ENCODE measurements at places on chromosomes 11 and 22.

GRCh38 chr22:20994128-20994901 is 7.6 kb downstream of the THAP7 start:
- no peaks in the 10 kb centered on the region for H3K4me1 ChIP-seq
- peaks cover 15% of the 10 kb centered on the region for H3K36me3 ChIP-seq
- no peak overlapping the region for H3K4me3 ChIP-seq

- H3K27ac ChIP-seq: no peak overlapping the region
- no peak for DNase-seq
- H3K36me3 ChIP-seq: no peaks in the 10 kb centered on the region
Observed at GRCh38 chr22:29458551-29458950, 20.2 kb downstream of the RFPL1 start.

- no peak overlapping the region for H3K27ac ChIP-seq
- peaks cover 12% of the 10 kb centered on the region for H3K36me3 ChIP-seq
- no peak overlapping the region for H3K4me3 ChIP-seq
- no peaks in the 10 kb centered on the region for H3K27me3 ChIP-seq
- H3K4me1 ChIP-seq: no peaks in the 10 kb centered on the region
Observed at GRCh38 chr22:42907404-42908373, 50.6 kb upstream of the ARFGAP3 start.

DNA sequence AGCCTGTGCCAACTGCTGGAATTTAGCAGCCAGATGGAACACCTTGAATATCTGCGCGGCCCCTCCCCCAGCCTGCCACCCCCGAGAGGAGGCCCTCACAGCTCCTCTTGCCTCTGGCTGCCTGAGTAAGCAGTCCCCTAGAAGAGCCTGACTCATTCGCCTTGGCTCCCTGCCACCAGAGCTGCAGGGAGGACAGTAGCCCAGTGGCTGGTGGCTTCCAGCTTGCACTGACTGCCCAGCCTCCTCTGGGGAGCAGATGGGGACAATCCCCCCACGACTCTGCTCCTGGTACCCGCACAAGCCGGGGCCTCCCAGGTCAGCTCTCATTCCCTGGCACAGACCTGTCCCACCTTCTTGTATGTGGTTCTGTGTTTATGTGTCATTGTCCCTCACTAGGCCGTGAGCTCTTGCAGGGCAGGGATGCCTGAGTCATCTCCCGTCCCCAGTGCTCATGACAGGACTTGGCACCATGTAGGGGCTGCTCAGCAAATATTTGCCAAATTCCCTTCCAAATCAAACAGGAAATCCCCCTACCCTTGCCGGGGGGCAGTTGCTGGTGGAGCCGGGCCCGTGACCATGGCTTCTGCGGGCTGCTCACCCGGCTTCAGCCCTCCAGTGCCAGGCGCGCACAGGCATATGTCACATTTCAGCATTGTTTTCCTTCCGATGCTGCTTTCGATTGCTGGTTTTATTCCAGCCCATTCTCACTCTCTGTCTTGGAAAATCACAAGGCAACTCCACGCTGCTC is 43.6 kb downstream of the CACNG2 start:
- H3K4me3 ChIP-seq: no peak overlapping the region
- peaks cover 49% of the 10 kb centered on the region for H3K27me3 ChIP-seq

DNA sequence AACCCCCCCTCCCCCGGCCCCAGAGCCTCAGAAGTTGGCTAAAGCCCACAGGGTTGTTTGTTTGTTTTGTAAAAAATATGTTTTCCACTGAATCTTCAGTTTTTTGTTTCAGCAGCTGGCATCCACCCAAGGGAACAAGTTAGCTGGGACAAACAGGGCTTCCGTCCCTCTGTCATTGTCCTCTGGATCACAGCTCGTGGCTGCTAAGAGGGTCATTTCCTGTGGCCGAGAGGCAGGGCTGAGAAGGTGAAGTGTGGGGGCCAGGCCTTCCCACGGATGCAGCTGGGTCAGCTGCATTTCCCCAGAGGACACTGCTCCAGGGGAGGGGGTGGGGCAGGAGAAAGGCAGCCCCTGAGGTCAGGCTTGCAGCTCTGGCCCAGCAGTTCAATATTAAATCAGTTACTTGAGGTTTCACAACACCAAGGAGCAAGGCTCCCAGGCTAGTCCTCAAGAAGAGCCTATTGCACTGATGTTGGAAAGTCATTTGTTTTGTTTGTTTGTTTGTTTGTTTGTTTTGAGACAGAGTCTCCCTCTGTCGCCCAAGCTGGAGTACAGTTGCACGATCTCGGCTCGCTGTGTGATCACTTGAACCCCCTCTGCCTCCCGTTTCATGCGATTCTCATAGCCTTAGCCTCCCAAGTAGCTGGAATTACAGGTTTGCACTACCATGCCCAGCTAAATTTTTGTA is 34.4 kb upstream of the SMTN start:
- peaks cover 15% of the 10 kb centered on the region for H3K27me3 ChIP-seq
- no peak overlapping the region for H3K27ac ChIP-seq
- H3K4me1 ChIP-seq: no peaks in the 10 kb centered on the region
- no peak for DNase-seq
- H3K36me3 ChIP-seq: no peaks in the 10 kb centered on the region
- no peak overlapping the region for H3K4me3 ChIP-seq

- H3K27me3 ChIP-seq: peaks cover 24% of the 10 kb centered on the region
- H3K4me3 ChIP-seq: no peak overlapping the region
- H3K27ac ChIP-seq: no peak overlapping the region
- no peaks in the 10 kb centered on the region for H3K36me3 ChIP-seq
Observed at GRCh38 chr22:31142285-31142684, 2.0 kb upstream of the PLA2G3 start.

DNA sequence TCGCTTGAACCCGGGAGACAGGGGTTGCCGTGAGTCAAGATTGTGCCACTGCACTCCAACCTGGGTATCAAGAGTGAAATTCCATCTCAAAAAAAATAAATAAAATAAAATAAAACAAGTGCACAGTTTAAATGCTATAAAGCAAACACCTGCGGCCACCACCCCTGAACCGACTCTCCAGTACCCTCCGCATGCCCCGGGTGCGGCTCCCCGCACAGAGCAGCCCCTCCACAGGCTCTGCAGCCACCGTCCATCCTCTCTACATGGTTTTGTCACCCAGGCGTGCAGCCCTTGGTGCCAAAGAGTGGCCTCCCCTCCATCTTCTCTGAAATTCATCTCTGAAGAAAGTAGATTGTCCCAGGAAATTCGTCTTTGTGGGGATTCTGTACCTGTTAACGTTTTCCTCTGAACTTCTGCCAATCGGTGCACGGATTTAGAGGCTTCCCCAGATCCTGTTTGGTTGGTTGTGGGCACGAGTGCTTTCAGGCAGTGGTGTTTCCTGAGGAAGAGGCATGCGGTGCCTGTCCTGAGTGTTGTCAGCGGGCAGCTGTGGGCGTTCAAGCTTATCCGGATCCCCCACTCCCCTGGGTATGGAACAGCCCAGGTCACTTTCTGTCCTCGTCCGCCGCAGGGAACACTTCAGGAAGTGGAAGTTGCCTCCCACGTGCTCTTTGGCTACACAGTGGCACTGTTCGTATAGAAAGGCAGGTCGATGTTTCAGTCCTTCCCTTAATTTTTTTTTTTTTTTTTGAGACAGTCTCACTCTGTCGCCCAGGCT is 4.1 kb downstream of the MIOX start:
- DNase-seq: no peak
- H3K27me3 ChIP-seq: no peaks in the 10 kb centered on the region
- no peak overlapping the region for H3K27ac ChIP-seq
- no peaks in the 10 kb centered on the region for H3K36me3 ChIP-seq

GRCh38 chr22:49229483-49230193 is 598.0 kb downstream of the BRD1 start:
- H3K27ac ChIP-seq: no peak overlapping the region
- H3K4me3 ChIP-seq: no peak overlapping the region
- no peaks in the 10 kb centered on the region for H3K36me3 ChIP-seq
- no peaks in the 10 kb centered on the region for H3K4me1 ChIP-seq
- peaks cover 10% of the 10 kb centered on the region for H3K27me3 ChIP-seq
- no peak for DNase-seq

DNA sequence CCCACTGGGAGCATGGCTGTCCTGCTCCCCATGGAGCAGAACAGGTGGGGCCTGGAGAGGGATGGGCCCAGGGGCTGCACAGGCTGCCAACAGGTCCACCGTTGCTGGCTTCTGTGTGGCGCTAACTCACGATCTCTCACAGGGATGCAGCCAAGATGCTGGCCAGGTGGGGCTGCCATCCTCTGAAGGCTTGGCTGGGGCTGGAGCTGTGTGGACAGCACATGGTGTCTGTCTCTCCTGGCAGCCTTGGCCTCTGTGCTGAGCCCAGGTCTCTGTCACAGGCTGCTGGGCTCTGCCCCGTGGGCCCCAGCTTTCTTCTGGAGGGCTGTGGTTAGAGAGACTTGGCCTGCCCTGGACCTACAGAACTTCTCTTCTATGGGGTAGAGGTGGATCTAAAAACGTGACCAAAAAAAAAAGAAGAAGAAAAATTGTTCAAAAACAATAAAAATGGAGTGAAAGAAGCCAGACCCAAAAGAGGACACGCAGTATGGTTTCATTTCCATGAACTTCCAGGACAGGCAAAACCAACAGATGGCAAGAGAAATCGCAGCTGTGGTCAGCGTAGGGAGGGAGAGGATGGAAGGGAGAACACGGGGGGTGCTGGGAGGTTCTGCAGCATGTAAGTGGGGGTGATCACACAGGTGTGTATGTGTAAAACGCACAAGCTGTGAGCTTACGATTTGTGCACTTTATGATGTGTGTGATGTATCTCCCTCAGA is 12.2 kb downstream of the PARVG start:
- no peak overlapping the region for H3K4me3 ChIP-seq
- no peak for DNase-seq
- no peaks in the 10 kb centered on the region for H3K27me3 ChIP-seq
- H3K27ac ChIP-seq: no peak overlapping the region
- H3K4me1 ChIP-seq: peaks cover 12% of the 10 kb centered on the region

GRCh38 chr22:37020192-37020479 is 594 bp downstream of the MPST start:
- H3K4me1 ChIP-seq: peaks cover 27% of the 10 kb centered on the region
- no peak for DNase-seq
- H3K36me3 ChIP-seq: no peaks in the 10 kb centered on the region
- no peaks in the 10 kb centered on the region for H3K27me3 ChIP-seq

DNA sequence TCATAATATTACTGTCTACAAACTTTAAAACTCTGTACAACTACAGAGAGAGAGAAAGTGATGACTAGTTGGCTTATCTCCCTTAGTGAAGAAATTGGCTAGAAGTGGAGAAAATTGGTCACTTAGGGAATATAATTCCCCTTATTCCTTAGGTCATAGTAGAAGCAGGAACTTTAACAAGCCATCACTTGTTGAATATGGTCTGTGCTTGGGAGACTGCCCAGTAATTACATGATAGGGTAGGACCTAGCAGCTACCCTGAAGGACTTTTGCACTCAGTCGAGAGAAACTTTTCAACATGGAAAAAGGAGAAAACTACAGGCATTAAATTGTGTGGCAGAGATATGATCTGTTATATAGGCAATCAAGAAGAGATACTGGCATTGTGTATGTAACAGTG is 576.5 kb upstream of the CCDC90B start:
- H3K36me3 ChIP-seq: no peaks in the 10 kb centered on the region
- H3K4me3 ChIP-seq: no peak overlapping the region
- DNase-seq: no peak
- H3K27me3 ChIP-seq: no peaks in the 10 kb centered on the region
- H3K4me1 ChIP-seq: no peaks in the 10 kb centered on the region

DNA sequence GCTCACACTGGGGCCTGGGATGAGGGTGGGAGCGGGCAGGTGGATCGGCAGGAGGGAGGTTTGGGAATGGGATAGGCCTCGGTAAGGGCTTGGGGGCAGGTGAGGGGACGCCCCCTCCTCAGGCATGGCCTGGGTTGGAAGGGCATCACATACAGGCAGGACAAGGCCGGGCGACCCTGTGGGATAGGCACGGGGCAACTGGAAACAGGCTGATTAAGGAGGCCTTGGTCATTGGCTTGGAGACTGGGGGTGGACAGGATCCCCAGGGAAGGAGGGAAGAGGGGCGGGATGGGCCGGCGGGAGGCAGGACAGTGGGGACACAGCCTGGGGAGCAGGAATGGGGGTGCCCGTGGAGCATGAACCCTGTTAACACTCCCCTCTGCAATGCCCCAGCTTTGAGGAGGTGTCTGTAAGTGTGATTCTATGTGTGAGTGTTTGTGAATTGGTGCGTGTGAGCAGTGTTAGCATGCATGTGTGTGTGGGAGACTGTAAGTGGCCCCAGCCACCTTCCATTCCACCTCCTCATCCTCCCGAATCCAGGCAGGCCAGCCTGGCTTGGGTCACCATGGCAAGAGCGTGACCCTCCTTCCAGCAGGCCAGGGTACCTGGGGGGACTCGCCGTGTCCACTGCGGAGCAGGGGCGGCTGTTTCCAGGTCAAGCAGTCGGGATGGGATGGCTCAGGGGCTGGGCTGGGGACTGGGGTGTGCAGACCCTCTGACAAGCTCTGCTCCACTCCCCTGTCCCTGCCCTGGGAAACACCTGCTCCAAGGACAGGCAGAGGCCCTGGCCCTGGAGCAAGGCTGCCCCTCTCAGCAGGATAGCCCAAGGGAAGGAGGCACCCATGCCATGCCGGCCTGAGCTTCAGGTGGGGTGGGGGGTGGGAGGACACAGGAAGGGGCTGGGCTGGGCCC is 3.4 kb upstream of the PIM3 start:
- H3K36me3 ChIP-seq: no peaks in the 10 kb centered on the region
- H3K27me3 ChIP-seq: no peaks in the 10 kb centered on the region
- no peak overlapping the region for H3K4me3 ChIP-seq
- H3K27ac ChIP-seq: no peak overlapping the region
- no peak for DNase-seq

- H3K4me1 ChIP-seq: no peaks in the 10 kb centered on the region
- H3K36me3 ChIP-seq: no peaks in the 10 kb centered on the region
- no peak overlapping the region for H3K27ac ChIP-seq
Observed at GRCh38 chr11:4539603-4540219, 5.3 kb upstream of the OR52M1 start.

DNA sequence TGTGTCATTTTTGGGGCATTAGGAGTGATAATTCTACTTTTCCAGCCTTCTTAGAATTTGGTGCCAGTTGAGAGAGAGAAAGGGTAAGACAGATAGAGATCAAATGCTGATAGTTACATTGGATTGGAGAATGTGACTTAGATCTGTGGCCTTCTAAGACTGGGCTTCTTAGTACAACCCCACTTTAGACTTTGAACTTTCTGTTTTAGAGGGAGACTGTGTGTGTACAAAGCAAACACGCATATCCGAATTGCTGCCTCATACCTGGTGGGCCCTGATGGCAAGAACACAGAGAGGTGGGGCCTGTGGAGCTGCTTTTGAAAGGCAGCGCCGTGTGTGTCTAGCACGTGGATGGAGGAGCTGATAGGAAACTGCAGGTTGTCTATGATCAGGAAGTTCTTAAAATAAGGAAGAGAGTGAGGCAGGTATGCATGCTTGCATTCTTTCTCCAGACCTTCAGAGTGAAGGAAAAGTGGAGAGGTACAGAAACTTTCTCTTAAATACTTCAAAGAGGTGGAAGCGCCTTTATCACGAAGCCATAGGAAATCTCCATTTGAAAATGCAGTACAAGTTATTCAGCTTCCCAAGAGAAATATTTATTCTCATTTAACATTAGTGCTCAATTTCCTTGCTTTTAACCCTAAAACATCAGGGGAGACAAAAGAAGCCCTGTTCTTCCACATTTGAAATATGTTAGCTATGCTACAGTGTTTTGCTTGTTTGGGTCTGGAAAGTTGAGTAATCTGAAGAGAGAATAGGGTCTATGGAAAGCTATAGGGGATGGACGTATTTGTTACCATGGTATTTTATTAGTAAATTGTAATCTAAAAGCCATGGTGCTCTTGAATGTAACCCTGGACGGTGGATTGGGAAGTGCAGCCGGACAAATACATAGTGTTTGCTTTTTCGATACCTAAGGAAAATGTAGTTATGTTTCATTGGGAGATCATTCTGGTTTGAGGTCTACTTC is 13.7 kb downstream of the PDHX start:
- H3K4me1 ChIP-seq: peaks cover 2% of the 10 kb centered on the region
- peaks cover 3% of the 10 kb centered on the region for H3K36me3 ChIP-seq
- no peak overlapping the region for H3K27ac ChIP-seq
- no peak overlapping the region for H3K4me3 ChIP-seq
- no peaks in the 10 kb centered on the region for H3K27me3 ChIP-seq
- no peak for DNase-seq

Data from T-cell (primary cell).